Cardiac septum (tissue), 1 donor: ENCODE measurements at places on chromosomes 7 and 10. TPM values are rescaled to one million over a fixed set of nuclear protein-coding genes. Genes with fewer than 3 reads are reported as not detected.

Gene GPER1
- 2.9 TPM for total RNA-seq

Gene STEAP4
- 19.9 TPM for total RNA-seq

Gene TMEM229A
- total RNA-seq, result 0.24 TPM

Gene RET
- total RNA-seq, result 0.94 TPM

Gene FAS
- total RNA-seq, result 5.1 TPM

Gene POLL
- total RNA-seq, result 18.8 TPM

Gene BTBD16
- not detected for total RNA-seq

Gene DGKB
- total RNA-seq, result 0.75 TPM

Gene CYP17A1
- not detected for total RNA-seq

Gene TMEM130
- total RNA-seq, result 0.30 TPM
